Stimulated activated CD8-positive, alpha-beta memory T cell treated with anti-CD3 and anti-CD28 coated beads, Interleukin-7, amount 100 ng/mL, for 24 hours (primary cell): ENCODE measurements at places on chromosomes 5 and 9.

- no peak for DNase-seq
Observed at GRCh38 chr5:11377896-11378295, 526.4 kb downstream of the CTNND2 start.

- no peak for DNase-seq
Observed at GRCh38 chr5:152532714-152533113, 127.6 kb upstream of the NMUR2 start.

DNA sequence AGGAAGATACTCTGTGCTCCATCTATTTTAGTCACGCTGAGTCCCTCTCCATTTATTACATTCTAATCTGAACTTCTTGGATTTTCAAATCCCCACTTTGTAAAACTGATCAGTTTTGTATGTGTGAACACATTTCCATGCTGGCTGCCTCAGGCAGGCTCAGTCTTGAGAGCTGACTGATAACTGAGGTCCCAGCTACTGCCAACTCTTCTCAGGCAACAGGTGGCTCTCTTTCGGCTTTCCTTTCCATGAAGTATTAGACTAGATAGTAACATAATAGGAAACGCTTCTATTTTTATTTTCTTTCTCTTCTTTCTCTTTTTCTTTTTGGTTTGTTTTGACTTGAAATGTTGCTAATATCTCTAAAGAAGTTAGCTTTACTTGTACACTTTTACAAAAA is 138.4 kb downstream of the TARS1 start:
- no peak for DNase-seq

- no peak for DNase-seq
Observed at GRCh38 chr5:32531885-32532520, 53.4 kb upstream of the SUB1 start.

GRCh38 chr9:35689542-35690293 is at the start of gene TPM2:
TPM2 (minus strand) TSS chr9:35689925; CDS start chr9:35689817, 108 bp downstream.
- no peak for DNase-seq

GRCh38 chr5:159779481-159779880 is 136.8 kb upstream of the ADRA1B start:
- no peak for DNase-seq

DNA sequence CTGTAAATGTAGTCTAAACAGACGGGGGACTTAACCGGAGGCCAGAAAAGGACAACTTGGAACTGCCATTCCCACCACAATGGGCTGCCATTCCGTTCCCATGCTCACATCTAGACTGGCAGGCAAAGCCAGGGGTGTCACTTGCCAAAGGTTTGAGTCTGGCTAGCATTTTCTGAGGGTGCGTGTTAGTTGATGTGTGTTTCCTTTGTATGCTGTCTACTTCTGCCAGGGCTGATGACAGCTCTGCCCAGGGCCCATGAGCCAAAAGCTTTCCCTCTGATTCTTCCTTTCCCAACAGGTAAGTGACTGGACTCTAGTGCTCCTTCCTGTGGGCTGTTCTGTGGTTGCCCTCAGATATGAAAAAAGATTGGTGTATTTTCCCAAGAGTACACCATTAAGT is 68.0 kb downstream of the ZNF608 start:
- DNase-seq, result no peak

DNA sequence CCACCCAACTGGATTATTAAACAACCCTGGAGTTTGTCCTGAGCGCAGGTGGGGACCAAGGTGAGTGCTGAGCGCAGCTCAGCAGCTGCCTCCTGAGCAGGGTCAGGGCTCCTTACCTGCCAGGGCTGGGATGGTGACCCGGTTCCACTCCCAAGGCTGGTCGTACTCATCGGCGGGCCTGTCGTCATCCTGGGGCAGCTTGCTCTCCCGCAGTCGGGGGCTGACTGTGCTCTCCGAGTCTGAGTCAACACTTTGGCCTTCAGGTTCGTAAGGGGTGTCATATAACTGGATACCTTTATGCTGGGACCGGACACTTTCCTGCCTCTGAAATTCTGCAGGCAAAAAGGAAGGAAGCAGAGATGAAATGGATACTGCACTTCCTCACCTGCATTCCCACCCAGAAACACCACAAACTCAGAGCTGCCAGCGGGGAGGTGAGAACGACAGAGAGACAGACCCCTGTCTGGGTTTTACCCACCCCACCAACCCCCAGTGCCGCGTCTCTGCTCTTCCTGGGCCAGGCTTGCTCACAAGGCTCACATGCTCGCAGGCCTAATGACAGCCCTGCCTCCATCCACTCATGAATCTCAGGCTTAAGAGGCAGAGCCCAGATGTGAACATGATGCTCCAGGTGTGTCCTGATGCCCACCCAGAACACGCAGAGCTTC is 70.7 kb upstream of the SLC25A51 start:
- no peak for DNase-seq

DNA sequence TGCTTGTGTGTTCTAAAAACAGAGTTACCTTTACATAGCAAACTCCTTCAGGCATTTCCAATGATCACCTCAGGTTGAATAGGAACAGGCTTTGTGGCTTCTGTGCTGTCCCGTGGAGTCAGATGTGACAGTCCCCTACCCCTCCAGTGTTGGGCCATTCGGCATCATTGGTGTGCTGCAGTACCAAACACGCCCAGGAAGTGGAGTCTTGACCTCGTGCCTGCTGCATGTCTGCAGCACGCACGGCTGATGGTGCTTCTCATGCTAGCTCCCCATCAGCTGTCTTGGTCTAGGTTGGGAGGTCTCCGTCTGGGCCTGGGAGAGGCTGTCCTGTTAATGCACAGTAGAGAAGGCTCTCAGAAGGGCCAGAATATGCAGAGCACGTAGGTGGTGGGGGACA is 42.5 kb upstream of the PHF2 start:
- DNase-seq, result no peak

DNA sequence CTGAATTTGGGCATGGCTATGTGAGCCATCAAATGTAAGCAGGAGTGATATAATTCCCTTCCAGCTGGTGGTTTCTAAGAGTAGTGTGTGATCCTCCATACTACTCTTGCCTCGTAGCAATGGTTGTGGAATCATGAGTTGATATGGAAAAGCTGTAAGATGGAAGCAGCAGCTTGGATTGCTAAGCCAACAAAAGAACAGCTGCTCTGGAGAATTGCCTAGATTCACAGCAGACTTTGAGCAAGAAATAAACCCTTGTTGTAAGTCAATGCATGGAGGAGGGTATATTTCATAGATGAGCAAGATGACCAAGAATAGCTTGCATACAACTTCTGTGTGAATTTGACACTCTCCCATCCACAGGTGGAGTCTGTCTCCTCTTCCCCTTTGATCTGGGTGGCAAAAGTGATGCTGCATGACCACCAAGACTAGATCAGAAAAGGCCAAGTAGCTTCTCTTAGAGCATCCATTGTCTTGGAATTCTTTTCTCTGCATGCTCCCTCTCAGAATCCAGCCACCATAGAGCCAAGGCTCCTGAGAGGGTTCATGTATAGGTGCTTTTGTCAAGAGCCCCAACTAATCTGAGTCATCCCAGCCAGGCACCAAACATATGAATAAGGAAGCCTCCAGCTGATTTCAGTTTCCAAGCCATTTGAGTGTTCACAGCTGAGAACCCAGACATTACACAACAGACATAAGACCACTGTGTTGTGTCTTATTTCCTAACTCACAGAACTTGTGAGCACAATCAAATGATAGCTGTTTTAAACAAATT is 79.0 kb downstream of the PRLR start:
- no peak for DNase-seq

GRCh38 chr5:127906562-127907204 is 176.9 kb upstream of the SLC12A2 start:
- DNase-seq, result no peak

GRCh38 chr9:137744632-137745183 is 125.9 kb downstream of the EHMT1 start:
- DNase-seq, result no peak

GRCh38 chr9:128026255-128026772 is 40.8 kb downstream of the NAIF1 start:
- DNase-seq, result no peak
